Heart left ventricle (tissue), 16 donors: ENCODE measurements at places on chromosomes 2 and 18. TPM values are rescaled to one million over a fixed set of nuclear protein-coding genes. Genes with fewer than 3 reads are reported as not detected.

The ERICH2 gene
- polyA plus RNA-seq: 1.9 TPM

The EHBP1 gene
- 13.8 TPM for polyA plus RNA-seq

The ERCC3 gene
- polyA plus RNA-seq: 33.1 TPM

The GALNT3 gene
- 0.19 TPM for polyA plus RNA-seq

The MC5R gene
- polyA plus RNA-seq: not detected

The POTEJ gene
- polyA plus RNA-seq: not detected

The RTP5 gene
- not detected for polyA plus RNA-seq
